ENCODE measurements at places on chromosomes 1 and 21.

DNA sequence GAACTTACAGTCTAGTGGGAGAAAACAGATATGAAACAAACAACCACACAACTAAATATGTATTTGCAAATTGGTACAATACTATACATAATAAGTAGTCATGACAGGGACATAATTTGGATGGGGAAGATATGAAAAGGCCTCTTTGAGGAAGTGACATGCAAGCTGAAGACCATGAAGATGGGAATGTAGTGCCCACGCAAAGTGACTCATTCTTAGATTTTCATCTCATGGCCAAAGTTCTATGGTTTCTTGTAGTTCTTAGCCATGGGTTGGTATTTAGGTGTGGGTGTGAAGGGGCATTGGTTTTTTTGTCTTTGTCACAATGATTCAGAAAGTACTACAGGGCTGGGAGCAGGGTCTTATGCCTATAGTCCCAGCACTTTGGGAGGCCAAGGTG, 105.4 kb upstream of the FAM78B start:
- DNase-seq, result no peak

DNA sequence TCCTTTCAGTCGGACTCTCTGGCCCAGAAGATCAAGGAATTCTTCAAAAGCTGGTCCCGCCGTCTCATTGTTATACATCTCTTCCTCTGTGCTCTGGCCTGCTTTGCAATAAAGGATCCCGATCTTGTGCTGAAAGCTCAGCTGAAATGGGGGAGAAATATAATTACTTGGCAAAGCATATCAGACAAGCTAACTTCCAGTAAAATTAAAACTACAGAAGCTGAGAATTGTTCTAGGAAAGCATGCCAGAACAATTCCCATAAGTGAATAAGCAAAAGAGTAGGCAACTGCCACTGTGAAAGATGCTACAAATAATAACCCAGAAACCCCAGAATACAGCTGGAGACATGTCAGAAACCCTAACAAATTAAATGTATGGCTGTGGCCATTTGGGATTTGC, 146.1 kb downstream of the SIPA1L2 start:
- DNase-seq, result no peak

GRCh38 chr1:206488466-206488865, 18.2 kb downstream of the IKBKE start:
- DNase-seq, result no peak

DNA sequence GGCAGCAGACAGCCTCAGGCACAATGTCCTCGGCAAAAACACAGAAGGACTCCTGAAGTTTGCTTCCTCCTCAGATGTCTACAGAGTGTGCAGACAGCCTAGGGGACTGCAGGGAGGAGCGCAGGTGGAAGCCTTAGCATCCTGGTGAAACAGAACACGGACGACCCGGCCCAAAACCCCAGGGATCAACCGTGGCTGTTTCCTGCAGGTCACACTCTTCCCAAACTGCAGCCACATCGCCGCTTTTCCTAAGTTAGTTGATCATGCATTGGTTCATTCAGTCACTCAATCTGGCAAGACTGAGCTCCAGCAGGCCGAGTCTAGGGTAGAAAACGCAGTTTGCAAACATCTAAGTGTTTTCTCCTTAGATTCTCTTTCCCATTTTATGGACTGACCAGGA, 33.4 kb downstream of the FHAD1 start:
- DNase-seq, result no peak

GRCh38 chr1:65297706-65298105, 11.6 kb upstream of the DNAJC6 start:
- DNase-seq, result no peak

DNA sequence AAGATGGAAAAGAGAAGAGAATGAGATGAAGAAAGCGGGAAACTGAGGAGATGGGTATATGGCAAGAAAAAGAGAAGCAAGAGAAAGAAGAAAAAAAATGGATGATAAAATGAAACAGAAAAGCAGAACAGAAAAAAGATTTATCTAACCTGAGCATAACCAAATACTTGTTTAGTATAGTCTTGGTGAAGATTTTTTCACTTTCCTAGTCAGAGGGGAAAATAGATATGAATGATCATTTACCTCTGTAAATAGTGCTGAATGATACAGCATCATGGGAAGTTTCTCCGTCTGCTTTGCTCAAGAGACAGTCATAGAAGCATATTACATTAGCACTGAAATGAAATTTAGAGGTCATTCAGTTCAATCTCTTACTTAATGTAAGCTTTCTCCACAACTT, 36.1 kb upstream of the PLPPR4 start:
- DNase-seq, result no peak

DNA sequence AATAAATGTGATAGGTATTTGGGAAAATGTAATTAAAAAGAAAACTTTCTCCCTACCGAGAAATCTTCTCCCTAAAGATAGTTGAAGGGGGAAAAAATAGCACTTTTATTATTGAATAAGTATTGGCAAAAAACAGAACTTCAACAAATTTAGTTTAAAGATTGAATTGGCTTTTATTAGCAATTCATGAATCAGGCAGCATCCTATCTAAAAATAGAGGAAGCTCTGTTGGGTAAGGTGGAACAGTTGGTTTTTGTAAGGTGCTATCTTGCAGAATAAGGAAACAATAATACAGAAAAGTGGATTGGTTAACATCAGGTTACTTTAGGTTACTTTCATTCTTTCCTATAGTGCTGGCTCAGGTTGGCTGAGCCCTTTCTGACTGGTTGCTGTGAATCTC, 62.8 kb downstream of the FH start:
- no peak for DNase-seq

Measured in GM03348 (cell line).